ENCODE measurements at places on chromosomes 1 and 21.

GRCh38 chr1:229230140-229230892 lies 40.6 kb upstream of the RAB4A start:
- peak; percentile 52 for DNase-seq

DNA sequence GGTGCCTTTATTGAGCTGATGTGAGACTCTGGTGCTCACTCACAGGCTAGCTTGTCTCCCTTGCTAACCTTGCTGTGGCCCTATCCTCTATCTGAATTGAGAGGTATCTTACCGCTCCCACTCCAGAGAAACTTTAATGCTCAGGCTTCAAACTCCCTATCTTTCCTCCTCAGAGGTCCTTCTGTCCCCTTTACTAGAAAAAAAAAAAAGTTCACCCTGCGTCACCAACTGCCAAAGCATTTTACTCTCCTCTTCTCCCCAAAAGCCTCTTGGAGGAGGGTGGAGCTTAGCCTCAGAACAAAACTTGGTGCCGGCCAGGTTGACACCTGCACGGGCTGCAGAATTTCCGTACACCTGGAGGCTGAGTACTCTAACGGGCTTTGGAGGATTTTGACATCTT lies 55.1 kb downstream of the ATP2B4 start:
- DNase-seq = no peak

DNA sequence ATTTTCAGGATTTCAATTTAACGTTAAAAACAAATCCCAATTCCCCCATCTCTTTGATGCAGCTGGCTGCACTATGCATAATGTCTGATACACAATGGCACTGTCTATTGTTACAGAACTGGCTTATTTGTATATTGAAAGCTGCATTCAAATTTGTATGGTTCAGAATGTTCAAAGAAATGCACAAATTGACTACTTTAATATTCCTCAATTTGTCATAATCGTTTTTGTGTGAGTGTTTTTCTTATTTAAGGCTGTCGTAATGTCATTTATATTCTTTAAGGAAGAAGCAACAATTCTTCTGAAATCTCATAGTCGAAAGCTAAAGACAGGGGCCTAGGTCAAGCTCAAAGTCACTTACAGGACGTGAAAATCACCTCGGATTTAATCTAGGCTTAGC lies 341.4 kb upstream of the ZRANB2 start:
- DNase-seq = no peak

GRCh38 chr1:77546890-77547289 lies 135.6 kb downstream of the ZZZ3 start:
- DNase-seq = no peak

DNA sequence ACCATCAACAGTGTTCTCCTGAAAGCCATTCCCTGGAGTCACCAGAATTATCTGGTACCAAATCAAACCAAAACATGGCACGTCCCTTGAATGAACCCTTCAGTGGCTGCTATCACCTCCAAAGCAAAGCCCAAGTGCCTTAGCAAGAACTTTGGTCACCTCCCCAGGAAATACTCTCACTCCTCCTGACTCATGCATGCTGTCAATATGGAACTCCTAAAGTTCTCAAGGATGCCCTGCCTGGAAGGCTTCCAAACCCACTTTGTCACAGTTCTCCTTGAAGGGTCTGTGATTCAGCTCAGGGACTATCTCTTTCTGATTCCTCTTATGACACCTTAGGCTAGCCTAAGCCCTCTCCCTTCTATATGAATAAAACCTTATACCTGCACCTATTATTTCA lies 146.1 kb upstream of the RUNX1 start:
- DNase-seq = no peak

GRCh38 chr1:95951371-95952102 lies 717.5 kb downstream of the RWDD3 start:
- DNase-seq = no peak

DNA sequence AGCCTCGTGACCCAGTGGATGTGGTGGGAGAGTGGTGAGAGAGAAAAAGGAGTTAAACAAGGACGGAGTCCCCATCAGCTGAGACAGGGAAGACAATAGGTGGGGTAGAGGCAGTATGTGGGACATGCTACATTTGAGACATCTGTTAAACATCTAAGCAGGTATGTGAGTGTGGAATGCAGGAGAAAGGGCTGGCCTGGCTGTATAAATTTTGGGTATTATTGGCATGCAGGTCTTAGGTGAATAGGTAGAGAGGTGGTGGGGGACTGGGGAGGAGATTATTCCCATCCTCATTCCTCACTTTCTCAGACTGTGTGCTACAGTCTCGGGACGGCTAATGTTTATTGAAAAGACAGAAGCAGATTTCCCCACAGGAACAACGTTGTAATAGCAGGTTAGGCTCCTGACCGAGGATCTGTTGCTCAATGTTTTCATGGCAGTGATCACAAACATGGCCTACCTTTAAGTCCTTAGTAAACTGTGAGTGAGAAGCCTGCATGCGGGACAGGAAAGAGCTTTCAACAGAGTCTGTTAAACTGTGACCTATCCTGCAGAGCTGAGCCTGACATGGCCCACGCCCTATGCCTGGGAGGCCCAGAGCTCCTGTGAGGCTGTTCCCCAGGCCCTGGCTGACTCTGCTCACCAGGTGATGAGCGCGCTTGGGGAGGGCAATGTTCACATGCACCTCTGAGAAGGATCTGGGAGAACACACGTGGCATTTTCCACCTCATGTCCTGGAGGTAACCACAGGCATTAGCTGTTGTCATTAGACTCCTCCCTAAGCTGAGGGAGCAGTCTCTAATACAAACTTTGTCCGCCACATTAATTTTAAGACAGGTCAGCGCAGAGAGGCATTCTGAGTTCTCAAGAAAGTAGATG lies 16.5 kb downstream of the VSIG8 start:
- no peak for DNase-seq

DNA sequence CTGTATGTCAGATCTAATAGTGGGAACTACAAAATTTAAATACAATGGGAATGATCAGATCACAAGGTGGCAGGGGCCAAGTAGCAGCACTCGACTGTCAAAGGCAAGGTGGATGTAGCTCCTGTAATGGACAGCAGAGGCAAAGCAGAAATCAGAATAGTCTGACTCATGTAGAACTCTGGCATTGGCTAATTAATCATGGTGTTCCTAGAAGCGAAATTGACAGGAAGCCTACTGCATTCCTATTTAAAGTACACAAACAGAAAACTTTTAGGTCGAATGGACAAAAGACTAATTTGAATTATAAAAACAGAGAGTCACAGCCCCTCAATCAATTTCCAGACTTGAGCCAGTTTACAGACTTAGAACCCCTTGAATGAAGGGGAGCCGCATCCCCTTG lies 17.4 kb upstream of the IL12RB2 start:
- DNase-seq = no peak
